ENCODE measurements at places on chromosomes 16 and 17.

GRCh38 chr17:40063901-40064531 lies 1.3 kb downstream of the THRA start:
- no peak for DNase-seq

DNA sequence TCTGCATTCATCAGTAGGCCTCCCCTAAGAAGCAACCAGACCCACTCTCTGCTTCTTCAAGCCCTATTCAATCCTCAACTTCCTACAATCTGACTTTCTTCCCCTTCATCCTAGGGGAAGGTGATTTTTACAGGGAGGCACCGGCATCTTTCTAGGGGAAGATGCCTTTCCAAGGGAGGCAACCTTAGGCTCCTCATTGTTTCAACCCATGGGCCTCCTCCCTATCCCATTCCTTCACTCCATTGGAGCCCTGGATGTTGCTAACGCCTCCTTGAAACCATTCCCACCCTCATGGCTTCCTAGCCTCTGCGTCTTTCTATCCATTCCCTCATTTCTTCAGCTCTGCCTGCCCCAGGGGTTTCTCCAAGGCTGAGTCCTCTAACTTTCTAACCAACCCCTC lies 2.7 kb upstream of the CUEDC1 start:
- DNase-seq: no peak

DNA sequence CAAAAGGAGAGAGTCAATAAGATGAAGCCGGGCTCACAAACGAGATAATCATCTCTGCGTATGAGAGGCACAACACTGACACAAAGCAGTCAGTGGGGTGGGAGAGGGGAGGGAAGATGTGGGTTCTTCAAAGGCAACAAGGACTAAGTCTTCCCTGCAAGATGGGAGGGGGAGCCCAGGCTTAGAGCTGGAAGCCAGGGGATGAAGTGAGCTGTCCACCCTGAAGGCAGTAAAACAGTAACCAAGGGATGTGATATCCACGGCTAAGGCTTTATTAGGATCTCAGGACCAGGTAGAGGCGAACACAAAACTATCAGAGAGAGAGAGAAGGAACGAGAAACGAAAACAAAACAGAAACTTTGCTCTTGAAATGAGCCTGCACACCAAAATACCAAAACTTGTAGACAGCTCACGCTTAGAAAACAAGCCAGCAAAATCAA lies 115.9 kb downstream of the DYNLRB2 start:
- peak; percentile 60 for DNase-seq

- no peak for DNase-seq
Observed at GRCh38 chr16:79109771-79110170, 490.8 kb downstream of the MAF start.

DNA sequence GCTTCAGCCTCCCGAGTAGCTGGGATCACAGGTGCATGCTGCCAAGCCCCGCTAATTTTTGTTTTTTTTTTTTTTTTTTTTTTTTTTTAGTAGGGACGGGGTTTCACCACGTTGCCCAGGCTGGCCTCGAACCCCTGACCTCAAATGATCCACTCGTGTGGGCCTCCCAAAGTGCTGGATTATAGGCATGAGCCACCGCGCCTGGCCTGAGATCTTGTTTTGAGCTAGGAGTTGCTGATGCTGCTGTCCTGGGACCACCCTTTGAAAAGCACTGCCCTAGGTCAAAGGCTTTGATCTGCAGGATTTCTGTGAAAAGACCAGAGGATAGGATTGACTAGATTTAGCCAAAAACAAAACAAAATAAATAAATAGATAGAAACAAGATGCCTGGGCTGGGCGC lies 798 bp upstream of the SLC39A11 start:
- DNase-seq: no peak

DNA sequence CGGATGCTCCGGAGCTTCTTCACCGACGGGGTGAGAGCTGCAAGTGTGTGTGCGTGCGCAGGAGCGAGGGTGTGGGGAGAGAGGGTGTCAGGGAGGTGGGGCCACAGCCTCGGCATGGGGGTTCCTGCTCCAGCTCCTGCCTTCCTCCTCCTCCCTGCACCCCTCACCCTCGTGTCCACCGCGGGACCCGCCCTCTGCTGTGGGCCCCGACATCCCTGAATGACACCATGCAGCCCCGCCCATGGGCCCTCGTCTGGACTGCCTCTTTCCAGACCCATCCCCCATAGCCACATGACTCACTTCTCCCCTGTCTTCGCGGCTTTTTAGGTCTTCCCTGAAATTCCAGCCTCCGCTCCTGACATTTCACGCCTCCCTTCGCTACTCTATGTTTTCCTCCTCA lies 41.6 kb downstream of the ARHGAP23 start:
- DNase-seq: no peak

- no peak for DNase-seq
Observed at GRCh38 chr16:30352488-30353401, 2.4 kb downstream of the CD2BP2 start.

- DNase-seq: no peak
Observed at GRCh38 chr17:32276171-32276601, 10.6 kb downstream of the RHBDL3 start.

- peak; percentile 52 for DNase-seq
Observed at GRCh38 chr17:10114931-10115535, 83.4 kb downstream of the GAS7 start.

DNA sequence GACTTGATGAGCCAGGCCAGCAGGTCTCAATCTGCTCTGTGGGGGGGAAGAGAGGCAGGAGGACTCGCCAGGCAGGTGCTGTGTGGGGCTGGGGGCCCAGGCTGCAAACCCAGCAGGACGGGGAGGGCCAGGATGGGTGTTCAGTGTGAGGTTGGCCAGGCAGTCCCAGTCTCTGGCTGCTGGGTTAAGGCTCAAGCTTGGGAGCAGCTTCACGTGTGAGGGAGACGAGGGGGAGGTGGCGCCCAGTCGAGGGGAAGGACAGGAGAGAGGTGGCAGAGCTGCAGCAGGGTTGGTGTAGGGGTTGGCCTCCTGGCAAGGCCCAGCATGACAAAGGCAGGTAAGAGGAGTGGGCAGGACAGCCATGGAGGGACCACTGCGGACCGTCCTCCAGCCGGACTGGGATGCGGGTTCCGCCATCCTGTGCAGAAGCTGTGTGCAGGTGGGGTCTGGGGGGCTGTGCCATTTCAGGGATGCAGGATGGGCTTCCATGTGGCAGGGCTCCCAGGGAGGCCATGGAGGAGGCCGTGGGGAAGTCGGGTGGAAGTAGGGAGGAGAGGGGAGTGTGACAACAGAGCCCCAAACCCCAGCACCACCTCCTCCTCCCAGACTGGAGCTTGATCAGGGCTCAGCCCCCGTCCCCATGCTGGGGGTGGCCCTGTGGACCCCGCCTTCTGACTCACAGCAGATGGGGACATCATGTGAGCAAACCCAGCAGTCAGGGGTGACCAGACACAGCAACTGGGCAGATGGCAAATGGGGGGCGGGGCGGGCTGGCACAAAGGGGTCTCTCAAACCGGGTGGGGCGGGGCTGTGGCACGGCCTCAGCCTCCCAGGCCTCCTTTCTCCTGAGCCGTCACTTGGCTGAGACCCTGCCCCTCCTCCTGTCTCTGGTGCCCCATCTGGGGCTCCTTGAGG lies 2.8 kb downstream of the ADGRG1 start:
- DNase-seq: no peak

DNA sequence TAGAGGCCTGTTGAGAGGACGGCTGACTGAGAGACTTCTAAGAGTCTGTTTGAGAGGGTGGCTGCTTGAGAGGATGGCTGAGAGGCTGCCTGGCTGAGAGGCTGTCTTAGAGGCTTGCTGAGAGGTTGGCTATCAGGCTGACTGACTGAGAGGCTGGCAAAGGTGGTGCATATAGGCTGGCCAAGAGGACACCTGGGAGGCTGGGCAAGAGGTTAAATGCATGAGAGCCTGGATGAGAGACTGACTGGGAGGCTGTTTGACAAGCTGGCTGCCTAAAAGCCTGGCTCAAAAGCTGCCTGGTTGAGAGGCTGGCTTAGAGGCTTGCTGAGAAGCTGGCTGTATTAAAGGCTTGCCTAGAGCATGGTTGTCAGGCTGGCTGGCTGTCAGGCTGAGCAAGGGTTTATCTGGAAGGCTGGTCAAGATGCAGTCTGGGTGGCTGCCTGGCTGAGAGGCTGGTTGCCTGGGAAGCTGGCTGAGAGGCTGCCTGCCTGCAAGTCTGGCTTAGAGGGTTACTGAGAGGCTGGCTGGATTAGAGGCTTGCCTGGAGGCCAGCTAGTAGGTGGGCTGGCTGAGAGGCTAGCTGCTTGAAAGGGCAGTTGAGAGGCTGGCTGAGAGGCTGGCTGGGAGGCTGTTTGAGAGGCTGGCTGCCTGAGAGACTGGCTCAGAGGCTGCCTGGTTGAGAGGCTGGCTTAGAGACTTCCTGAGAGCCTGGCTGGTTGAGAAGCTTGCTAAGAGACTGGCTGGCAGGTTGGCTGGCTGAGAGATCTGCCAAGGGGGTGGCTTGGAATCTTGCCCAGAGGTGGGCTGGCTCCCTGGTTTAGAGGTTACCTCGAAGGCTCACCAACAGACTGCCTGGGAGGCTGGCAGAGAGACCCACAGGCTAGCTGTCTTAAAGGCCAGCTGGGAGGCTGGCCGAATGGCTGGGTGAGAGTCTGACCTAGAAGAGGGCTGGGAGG lies 38.3 kb upstream of the ACSM2B start:
- DNase-seq: no peak

DNA sequence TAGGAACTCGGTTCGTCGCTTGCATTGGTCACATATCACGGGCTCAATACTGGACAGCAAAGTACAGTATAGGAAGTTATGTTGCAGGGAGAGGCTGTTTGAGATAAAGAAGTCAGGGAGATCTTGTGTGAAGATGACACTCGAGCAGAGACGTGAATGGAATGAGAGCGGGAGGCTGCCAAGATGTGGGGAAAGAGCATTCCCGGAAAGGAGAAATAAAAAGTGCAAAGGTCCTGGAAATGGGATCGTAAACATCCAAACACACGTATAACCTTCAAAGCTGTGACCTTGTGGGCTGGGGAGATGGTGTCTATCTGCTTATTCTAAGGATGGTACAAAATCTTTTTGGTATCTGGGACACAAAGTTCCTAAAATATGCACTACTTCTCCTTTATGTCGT lies 43.0 kb upstream of the MYOCD start:
- DNase-seq: no peak

DNA sequence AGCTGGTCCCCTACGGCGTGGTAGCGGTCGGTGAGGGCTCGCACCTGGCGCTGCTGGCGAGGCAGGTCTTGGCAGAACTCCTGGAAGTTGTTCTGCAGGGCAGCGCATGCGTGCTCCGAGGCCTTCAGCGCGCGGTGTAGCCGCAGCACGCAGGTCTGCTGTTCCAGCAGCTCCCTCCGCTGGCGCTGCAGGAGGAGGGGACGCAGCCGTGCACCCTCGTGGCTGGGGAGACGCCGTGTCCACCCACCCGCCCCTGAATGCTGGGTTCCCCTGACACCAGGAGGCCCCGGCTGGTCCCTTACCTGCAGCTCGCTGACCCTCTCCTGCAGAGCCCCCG lies 12.2 kb downstream of the EVPL start:
- DNase-seq: no peak
